NCI-H1417 (cell line): ENCODE measurements at places on chromosomes 13 and 19.

DNA sequence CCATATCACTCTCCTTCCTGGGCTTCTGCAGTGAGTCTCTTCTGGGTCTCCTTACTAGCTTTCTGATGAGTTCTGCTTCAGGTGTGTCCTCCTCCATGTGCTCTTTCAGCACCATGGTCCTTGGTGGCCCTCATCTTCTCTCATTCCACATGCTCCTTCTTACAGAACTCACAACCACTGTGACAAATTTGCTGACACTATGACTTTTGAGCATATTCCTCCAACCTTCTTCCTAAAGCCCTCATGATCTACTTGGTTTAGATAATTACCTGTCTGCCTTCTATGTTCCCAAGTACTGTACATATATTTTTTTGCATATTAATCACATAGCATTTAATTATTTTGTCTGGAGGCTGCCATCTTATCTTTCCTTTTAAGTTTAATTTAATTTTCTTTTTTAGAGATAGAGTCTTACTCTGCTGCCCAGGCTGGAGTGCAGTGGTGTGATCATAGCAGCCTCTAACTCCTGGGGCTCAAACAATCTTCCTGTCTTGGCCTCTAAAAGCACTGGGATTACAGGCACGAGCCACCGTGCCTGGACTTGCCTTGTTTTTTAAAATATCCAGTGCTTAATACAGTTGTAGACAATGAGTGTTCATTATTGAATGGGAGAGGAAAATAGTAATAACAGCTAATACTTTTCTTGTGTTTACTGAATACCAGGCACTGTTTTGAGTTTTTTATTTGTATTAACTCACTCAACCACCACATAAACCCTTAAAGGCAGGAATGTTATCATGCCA lies 23.5 kb upstream of the FAM216B start:
- no peak for DNase-seq

GRCh38 chr13:33312150-33312860 lies 26.8 kb upstream of the STARD13 start:
- DNase-seq, result no peak

DNA sequence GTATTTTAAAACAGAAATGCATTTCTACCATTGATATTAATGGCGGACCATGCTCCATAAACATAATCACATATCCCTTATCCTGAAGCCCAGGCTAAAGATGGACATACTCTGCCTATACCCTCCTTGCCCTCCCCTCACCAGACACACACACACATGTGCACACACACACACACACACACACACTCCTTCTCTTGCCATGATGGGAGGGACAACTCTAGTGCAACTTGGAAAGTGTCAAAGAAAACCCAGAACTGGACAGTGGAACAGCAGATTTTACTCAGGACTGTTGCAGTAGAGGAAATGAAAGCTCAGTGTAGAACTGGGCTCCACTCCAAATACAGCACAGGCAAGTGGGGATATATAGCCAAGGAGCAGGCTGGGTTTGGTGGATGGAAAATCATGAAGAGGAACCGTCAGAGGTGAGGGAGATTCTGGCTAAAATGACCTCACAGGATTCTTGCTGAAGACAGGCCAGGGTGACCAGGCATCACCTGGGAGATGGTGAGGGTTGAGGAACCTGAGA lies 40.8 kb downstream of the TNFRSF19 start:
- no peak for DNase-seq

DNA sequence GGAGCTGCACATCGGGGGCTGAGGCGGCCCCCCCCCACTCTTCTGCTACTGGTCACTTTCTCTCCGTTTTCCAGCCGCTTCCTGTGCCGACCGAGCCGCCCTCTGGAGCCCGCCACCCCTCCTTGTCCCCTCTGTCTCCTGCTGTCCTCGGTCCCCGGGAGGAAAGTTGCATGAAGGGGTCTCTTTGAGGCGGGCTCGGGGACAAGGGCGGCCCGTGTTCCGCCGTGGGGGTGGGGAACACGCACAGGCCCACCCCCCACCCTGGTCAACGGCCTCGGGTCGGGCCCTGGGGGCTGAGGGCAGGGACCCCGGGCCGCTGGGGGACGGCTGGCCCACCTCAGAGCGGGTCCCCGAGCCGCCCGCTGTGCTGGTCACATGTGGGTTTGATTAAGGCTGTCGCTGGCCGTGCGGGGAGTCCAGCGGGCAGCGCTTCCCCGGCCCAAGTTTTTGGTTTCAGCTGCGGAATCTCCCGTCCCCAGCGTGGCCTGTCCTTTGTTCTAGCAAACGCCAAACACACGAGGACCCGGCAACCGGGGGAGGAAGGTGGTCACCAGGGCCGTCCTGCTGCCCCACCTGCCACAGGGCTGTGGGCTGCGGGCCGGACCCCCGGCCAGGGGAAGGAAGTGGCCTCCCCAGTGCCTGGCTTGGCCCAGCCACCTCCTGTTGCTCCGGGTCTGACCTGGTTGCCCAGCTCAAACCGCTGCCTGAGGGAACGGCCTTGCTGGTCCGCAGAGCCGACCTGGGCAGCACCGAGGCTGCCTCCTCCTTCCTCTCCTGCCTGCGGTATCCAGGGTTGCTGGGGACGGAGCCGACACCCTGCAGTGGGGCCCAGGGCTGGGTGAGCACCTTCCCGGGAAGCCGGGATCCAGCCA lies 1.9 kb downstream of the EFNA2 start:
- DNase-seq, result peak; percentile 60

DNA sequence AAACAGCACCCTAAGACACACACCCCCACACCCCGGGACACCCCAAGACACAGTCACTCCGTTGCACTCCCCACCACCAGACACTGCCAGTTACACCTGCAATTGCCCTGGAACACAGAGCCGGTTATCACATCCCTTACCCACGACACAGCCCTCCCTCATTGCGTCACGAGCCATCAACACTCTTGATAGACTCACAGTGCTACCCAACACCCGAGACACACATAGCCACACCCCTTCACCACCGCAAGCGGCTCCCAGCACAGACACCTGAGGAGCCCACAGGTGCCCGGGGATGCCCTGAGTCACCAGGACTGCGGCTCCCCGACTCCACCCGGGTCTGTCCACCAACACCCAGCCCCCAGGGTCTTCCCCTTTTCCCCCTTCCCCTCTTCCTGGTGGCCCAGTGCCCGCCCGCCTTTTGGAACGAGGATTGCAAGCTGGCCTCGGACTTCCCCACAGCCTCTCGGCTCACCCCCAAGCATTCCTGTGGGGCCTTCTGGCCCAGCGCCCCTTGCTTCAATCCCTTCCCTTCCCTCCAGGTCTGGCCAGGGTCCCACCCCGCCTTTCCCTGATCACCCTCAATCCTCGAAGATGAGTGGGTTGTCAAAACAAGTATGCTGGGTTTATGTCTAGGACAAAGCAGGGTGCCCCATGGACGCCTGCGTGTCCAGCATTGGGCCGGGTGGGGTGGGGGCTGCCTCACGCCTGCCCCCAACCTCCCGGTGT lies 1.7 kb upstream of the PTGER1 start:
- peak; percentile 25 for DNase-seq

DNA sequence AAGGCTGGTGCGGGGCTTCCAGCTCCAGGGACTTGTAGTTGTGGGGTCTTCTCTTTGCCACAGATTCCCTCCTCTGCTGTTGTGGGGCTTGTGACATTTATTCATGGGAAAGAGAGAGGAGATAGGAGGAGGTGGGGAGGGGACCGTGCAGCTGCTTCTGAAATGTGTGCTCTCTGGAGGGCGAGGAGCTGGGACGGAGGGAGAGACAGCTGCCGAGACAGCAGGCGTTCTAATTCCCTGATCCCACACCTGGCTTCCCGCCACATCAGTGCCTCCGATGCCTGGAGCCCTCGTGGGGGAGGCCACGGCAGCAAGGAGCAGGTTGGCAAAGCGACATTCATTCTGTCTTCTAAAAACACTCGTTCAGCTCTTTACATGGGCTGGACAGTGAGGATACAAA lies 164.4 kb downstream of the USP12 start:
- peak; percentile 77 for DNase-seq
